ENCODE measurements at places on chromosomes 16 and 17.

DNA sequence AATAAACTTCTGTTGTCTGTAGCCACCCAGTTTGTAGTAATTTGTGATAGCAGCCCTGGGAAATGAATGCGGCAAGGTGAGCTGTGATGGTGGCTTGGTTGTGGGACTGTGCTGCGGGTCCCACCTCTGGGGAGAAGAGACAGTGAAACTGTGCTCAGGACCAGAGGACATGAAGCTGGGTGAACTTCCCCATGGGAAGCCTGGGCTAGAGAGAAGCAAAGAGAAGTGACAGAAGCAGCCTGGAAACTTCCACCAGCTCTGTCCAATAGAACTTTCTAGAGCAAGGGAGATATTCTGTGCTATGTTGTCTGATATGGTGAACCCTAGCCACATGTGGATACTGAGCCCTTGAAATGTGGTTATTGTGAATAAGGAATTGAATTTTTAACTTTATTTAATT lies 51.5 kb upstream of the EMP2 start:
- no peak for DNase-seq

DNA sequence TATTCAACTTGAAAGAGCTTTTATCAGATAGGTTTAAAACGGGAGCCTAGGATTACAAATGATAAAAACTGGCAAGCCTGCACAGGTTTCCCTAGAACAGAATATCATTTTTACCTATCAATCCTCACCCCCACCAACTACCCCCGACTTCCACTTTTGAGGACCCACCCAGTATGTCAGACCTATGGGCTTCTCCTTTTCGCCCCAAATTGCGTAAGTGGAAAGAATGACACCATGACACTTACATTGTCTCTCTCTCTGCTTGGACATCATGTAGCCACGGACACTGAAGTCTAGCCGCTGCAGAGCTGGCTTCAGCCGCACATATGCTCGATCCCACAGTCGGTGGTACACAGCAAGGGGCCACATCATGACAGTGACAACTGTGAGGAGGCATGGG lies 7.4 kb upstream of the PSMC3IP start:
- no peak for DNase-seq

- no peak for DNase-seq
These were observed 10.5 kb downstream of the C17orf75 start for GRCh38 chr17:32331243-32332040.

GRCh38 chr16:50548125-50548908 lies at the start of gene NKD1:
NKD1 (plus strand) TSS chr16:50548396; CDS start chr16:50548554, 158 bp downstream.
- no peak for DNase-seq

DNA sequence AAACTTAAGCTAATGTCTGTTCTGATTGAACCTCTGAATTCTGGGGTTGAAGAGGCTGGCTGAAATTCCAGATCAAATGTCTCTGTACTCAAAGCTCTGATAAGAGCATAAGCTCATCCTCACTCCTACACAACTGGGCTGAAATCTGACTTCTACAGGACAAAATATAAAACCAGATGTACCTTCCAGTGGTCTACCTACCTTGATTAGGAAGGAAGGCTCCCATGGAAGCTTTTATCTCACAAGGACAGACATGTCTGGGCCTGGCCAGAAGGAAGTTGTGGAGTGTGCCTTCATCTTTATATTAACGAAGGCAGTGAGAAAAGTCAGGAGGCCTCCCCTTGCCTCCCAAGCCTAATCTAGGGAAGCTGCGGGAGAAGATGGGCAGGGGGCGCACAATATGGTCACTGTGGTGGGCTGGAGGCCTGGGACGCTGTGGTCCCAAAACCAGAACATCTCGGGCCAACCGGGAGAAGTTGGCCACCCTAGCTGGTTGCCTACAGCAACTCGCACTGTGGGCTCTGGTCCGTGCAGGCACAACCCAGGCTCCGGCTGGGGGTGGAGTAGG lies 55.6 kb upstream of the LRRC37A3 start:
- DNase-seq = no peak

DNA sequence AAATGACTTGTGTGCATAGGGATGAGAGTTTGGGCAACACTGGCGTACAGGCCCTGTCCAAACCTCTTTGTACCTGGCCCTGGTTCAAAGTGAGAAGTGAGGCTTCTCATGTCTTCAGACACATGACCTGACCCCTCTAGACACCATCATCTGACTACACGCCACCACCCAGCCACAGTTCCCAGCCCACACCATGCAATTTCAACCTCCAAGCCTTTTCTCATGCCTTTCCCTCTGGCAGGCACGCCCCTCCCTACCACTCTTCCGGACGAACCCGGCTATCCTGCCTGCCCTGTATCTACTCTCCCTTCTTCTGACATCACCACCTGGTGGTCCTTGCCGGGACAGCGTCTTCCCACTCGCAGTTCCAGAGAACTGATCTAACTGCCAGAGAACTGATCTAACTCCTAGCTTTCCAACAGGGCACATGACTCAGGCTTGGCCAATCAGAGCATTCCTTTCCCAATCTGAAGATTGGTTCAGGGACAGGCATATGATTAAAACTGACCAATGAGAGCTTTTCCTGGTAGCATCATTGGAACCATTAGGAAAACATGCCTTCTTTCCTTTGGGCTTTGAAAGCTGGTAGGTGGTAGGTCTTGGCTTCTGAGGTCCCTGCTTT lies 27.1 kb upstream of the IL21R start:
- DNase-seq = no peak

All from Panc1 (cell line).